Activated CD4-positive, alpha-beta T cell treated with anti-CD3 and anti-CD28 coated beads, Interleukin-2, amount 50 U/mL, for 24 hours (primary cell): ENCODE measurements at places on chromosomes 1 and 21.

GRCh38 chr1:940107-941014 is 16.6 kb downstream of the SAMD11 start:
- DNase-seq: no peak

DNA sequence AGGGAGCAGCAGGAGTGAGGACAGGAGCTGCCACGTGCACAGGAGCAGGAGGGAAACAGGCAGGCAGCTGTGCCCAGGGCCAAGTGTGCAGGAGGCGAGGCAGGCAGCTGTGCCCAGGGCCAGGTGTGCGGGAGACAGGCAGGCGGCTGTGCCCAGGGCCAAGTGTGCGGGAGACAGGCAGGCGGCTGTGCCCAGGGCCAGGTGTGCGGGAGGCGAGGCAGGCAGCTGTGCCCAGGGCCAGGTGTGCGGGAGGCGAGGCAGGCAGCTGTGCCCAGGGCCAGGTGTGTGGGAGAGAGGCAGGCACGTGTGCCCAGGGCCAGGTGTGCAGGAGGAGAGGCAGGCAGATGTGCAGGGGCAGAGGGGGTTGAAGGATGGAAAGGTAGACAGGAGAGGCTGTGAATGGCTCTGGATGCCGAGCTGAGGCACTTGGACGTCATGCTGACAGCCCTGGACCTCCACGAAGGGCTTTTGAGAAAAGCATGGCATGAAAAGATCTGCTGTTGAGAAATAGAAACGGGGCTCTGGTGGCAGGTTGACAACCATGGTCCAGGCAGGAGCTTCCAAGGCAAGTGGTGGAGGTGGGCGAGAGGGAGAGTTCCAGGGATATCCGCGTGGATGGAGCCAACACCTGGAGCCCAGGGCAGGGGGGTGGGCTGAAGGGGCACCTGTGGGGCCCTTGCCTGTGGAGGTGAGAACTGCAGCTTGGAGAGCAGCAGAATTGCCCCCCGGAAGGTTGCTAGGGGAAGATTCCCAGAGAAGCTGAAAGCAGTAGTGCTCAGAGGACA is 19.1 kb upstream of the NPHP4 start:
- no peak for DNase-seq

DNA sequence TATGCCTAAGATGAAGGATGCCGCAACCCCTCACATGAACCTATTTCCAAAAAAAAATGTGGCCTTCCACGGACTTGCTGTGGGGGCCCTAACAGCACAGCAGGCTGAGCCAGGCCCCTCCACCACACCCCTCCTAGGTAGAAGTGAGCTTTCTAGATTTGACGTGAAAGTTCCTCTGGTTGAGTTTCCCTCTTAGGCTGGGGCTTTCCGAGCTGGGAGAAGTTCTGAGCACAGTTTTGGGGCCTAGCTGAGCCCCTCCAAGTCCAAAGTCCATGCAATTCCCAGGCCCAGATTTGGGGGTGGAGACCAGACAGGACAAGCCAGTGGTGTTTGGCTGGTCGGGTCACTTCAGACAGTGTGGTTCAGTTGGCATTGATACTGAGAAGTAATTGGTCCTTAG is 13.8 kb upstream of the PHLDA3 start:
- no peak for DNase-seq

GRCh38 chr1:46735708-46736324 is 16.9 kb upstream of the EFCAB14 start:
- no peak for DNase-seq

- no peak for DNase-seq
Measured at GRCh38 chr1:212297338-212297737, 12.1 kb downstream of the PPP2R5A start.

DNA sequence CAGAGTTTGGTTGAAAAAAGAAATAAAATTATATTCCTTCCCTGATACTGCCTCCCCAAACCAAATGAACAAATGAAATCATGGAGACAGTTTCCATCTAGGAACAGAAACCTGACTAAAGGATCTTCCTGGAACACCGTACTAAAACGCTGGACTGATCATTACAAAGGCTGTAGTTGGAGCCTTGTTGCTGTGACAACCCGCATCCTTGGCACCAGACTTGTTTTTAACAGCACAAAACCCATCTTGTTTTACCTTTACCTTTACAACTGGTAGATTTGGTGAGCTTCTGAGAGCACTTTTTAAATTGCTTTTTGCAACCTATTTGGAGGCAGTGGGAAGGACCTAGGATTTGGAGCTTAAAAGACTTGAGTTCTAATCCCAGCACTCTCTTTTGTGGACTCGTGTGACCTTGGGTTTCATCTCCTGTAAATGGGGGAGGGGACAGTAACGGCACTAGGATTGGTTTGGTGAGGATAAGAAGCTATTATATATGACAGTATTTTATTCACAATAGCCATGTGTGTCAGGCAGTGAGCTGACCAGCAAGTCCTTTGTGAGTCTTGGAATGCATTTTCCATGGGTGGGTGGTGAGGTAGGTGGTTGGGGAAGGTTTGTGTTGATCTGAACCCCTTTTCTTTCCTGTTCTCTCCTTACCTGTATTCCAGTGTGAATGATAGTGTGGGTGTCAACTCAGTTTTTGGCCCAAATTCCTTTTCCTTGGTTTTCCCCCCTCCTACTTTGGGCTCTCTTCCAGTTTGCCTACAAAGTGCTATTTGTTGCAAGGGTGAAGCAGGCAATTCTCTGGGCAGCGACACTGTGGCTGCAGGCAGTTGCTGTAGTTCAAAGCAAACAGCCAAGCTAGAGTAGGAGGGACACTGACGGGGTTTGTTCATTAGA is 12.6 kb downstream of the LRRC8D start:
- DNase-seq: no peak

DNA sequence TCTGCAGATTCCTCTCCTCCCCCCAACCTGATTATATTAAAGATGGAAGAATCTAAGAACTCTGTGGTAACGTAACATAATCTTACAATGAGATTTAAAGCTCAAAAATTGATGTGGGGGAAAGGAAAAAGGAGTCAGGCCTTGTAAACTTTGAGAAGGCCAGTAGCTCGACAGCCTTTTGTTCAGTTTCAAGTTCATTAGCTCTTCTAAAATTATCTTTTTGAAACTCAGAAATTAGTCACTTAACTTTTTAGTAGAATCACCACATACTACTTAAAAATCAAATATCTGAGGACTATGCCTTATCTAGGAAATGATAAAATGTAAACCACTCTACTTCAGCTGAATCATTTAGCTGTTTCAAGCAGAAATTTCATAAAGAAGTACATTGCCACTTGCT is 996.2 kb downstream of the AMY1C start:
- no peak for DNase-seq

DNA sequence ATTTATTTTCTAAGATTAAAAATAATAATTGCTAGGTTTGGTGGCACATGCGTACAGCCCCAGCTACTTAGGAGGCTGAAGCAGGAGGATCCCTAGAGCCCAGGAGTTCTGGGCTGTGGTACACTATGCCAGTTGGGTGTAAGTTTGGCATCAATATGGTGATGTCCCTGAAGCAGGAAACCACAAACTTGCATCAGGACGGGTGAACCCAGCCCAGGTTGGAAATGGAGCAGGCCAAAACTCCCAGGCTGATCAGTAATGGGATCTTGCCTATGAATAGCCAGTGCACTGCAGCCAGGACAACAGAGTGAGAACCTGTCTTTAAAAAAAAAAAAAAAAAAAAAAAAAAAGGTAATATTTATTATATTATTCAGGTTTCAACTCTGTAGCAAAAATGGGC is 92.4 kb upstream of the PGD start:
- no peak for DNase-seq

DNA sequence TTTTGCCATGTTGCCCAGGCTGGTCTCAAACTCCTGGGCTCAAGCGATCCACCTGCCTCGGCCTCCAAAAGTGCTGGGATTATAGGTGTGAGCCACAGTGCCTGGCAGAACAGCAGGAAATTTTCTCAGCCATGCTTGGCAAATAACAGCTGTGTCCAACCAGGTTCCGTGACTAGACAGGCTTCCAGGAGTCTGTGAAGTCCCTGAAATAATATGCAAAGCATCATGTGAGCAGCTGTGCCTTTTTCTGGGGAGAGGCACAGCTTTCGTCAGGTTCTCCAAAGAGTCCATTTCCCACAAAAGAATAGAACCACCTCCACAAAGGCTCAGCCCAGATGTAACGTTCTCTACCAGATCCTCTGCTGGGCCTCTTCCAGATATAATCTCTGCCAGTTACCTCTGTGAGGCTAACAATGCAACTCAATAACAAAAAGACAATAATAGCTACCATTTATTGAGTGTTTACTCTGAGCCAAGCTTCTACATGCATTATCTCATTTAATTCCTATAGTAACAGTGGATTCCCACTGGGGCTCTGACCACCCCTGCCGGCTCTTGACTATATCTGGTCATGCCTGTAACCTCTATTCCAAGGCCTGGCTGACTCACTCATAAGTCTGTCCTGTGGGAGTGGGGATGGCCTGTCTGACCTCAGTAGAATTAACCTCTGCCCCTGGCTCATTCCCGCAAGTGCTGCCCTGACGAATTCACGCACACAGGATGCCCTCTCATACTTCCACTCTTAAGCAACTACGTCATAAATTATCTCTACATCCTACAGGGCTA is 4.0 kb upstream of the NKAIN1 start:
- no peak for DNase-seq

DNA sequence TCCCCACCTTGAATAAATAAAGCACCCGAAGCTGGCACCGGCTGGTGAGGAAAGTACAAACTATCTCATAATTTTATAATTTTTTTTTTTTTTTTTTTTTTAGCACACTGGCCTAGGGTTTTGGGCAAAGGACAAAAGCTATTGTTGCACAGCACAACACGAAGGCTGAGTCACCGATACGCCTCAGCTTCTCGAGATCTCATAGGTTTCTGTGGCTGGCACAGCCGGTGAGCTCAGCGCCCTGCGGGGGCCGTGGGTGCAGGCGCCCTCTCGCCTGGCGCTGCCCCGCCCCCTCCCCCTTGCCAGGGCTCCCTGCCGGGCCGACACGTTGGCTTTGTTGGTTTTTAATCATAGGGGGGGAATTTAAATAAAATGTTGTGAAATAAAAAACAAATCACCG is 17.2 kb downstream of the CASZ1 start:
- DNase-seq: no peak

- no peak for DNase-seq
Measured at GRCh38 chr1:117007719-117008013, 6.1 kb downstream of the CD101 start.

GRCh38 chr1:56548571-56548970 is 30.8 kb downstream of the PLPP3 start:
- no peak for DNase-seq

GRCh38 chr1:93591676-93592550 is 89.7 kb downstream of the BCAR3 start:
- DNase-seq: no peak

DNA sequence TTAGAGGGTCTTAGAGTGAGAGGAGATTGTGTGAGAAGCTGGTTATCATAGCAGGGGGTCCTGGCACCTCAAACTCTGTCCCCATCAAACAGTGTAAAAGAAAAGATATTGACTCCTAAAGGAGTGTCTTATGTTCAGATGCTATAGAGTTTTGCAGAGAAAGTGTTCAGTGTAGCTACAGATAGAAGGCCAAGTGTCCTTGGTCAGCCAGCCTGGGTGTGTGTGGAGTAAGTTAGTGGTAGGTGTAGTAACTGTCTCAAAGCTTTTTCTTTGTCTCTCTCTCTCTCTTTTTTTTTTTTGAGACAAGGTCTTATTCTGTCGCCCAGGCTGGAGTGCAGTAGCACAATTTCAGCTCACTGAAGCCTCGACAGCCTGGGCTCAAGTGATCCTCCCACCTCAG is 17.2 kb downstream of the CAMTA1 start:
- DNase-seq: no peak

DNA sequence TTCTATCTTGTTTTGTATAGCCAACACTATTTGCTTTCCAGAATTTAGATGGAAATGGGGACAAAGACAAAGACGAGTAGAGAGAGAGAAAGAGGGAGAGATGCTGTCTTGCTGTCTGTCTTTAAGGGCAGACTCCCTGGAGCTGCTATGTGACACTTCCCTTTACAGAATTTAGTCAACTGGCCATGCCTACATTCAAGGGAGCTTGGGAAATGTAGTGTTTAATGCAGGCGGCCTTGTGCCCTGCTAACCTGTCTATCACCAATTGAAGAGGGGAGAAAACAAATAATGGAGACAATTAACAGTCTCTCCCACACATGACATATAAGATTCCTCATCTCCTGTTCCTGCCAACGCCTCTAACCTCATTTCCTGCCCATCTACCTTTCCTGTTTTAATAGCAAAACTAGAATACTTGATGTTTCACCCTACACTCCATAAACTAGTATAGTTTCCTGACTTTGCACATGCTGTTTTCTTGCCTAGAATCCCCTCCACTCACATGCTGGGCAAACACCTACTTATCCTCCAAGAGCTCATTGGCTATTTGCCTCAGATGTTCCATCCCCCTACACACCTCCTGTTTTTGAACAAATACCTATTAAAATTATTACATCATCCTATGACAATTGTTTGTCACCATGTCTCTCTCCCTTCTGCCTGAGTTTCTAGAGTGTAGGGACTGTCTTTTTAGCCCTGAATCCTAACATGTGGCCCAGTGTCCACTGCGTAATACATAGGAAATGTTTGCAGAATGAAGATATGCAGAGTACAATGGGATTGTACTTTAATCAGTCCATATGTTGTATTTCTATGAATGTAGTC is 117.2 kb downstream of the SLC25A24 start:
- no peak for DNase-seq

GRCh38 chr1:23589585-23589986 is 30.3 kb upstream of the ID3 start:
- DNase-seq: no peak

- DNase-seq: no peak
Measured at GRCh38 chr1:243483071-243483771, 227.4 kb downstream of the SDCCAG8 start.
